CD4-positive, alpha-beta T cell treated with Interleukin-10 for 1 hour (primary cell): ENCODE measurements at places on chromosomes 6 and 20.

DNA sequence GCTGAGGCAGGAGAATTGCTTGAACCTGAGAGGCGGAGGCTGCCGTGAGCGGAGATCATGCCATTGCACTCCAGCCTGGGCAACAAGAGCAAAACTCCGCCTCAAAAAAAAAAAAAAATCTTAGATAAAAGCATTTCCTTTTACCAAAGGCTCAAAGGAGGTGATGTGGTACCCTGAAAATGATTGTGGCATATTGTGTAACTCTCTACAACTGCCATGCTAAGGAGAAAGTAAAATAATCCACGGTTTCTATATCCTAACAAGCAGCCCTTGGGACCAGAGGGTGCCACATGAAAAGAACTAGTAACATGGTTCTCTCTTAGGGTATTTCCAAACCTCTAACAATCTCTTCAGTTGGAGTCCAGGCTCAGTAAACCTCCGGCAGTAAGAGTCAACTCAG, 38.8 kb upstream of the SLA2 start:
- DNase-seq: no peak

DNA sequence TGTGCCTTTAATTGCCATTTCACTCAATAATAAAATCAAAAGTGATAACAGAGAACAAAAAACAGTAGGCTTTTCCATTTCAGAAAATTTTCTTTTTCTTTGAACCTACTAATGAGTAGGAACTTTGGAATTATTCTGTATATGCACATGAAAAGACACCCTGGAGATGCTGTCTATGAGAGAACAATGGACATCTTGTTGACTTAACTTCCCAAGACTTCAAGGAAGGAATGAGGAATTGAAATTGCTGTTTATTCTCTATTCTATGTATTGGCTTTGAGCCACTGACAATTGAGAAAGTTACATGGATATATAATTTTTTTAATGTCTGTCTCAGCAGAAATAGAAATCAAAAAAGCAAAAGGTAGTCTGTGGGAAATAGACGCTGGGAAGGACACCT, 98.6 kb upstream of the PCSK2 start:
- DNase-seq: no peak

- no peak for DNase-seq
These were observed 16.8 kb upstream of the AKIRIN2 start for GRCh38 chr6:87718662-87719433.

DNA sequence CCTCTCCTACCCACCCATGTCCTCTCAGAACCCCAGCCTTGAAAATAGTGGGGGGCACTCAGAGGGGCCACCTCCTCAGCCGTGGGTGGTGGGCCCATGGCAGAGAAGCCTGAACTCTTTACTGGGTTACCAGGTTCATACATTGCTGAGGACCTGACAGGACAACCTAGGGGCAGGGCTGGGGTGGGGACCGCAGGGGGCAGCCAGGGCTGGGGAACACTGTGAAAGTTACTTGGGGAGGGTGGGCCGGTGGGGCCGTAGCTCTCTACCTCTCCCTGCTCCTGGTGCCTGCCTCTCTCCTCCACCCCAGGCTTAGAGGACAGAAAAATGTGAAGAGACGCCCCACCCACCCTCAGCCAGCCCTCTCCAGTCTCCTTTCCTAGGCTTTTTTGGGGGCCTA, 15.4 kb downstream of the MDFI start:
- DNase-seq: no peak

- DNase-seq: no peak
These were observed 111.0 kb downstream of the TBXT start for GRCh38 chr6:166056637-166057036.

DNA sequence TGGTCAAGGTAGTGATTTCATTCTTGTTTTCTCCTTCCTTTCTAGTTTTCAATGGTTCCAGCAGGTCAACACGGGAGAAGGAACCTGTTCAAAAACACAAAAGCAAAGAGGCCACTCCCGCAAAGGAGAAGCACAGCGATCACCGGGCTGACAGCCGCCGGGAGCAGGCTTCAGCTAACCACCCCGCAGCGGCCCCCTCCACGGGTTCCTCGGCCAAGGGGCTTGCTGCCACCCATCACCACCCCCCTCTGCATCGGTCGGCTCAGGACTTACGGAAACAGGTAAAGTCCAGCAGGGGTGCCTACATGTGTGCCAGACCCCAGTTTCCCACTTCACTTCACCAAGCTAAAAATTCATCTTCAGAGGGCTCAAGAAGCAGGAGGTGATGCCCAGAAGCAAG, 175.6 kb downstream of the DTNBP1 start:
- no peak for DNase-seq

GRCh38 chr6:117989086-117989485, 82.0 kb downstream of the SLC35F1 start:
- no peak for DNase-seq

DNA sequence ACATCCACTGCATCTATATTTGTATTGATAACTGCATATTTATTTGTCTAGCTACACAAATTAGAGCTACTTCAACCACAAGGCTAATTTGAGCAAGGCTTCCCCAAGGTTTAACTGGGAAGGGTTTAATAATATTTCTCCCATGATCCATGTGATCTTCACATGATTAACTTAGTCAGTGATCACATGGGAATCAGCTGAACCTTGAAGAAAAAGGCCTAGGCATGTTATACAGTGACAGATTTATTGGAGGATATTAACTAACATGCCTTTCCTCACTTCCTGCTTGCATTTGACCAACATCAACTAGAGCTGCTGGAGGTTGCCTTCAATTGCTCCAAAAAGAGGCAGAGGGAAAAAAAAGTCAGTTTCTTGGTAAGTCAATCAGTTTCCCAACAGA, 417.0 kb downstream of the HAO1 start:
- no peak for DNase-seq

GRCh38 chr6:152696522-152696921, 1.2 kb upstream of the MYCT1 start:
- DNase-seq: no peak

DNA sequence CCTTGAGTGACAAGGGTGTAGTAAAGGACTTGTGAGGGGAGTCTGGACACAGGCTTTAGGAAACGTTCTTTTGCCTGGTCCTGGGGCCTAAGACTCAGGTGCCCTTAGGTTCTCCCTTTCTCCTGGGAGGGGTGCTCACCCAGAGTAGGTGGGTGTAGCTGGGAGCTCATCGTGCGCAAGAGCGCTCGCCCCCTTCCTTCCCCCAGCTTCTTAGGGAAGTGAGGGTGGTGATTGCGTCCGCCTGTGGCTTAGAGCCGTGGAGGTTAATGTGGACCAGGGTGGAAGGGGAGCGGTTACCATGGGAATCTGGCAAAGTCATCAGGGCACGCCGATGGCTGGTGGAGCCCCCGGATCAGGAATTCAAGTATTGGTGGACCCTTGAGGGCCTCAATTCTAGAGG, 3.3 kb upstream of the AARS2 start:
- DNase-seq: no peak
